ENCODE measurements at places on chromosomes 2 and 18.

DNA sequence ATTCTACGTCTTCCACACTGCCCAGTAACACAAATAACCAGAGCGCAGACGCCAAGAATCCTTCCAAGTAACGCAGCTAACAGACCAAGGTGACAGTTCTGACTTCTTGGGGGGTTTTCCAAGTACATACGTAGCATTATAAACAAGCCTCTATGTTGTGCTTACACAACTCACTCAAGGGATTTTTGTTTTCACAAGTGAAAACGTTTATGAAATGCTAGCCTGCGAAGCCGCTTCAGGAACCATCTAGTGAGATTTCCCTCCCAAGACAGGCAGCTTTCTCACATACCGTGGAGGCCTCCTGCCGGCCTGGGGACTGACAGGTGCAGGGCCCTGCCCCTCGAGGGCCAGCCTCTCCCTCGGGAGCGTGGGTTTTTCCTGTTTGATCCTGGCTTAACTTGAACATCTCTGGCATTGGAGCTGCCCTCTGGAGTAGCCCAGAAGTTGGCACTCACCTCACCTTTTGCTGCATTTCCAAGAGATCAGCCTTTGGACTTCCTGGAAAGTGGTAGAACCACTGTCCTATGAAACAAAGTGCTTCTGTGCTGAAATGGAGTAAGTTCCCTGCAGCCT is 151.1 kb downstream of the MBP start:
- DNase-seq: no peak

DNA sequence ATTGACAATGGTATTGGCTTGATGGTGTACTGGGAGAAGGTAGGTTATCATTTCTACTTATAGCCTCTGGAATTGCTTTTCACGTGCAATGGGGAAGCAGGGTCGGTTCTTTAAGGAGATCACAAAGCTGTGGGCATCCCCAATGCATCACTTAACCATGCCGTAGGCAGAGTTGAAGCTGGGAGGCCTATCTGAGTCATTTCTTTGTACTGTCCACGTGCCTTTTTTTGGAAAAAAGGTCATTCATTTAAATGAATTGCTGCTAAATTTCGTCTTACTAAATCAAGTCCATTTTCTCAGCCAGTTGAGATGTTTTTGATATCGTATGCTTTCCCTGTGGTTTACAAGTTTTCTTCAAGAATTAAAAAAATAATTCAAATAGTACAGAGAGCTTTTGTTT is 17.2 kb upstream of the GYPC start:
- no peak for DNase-seq

DNA sequence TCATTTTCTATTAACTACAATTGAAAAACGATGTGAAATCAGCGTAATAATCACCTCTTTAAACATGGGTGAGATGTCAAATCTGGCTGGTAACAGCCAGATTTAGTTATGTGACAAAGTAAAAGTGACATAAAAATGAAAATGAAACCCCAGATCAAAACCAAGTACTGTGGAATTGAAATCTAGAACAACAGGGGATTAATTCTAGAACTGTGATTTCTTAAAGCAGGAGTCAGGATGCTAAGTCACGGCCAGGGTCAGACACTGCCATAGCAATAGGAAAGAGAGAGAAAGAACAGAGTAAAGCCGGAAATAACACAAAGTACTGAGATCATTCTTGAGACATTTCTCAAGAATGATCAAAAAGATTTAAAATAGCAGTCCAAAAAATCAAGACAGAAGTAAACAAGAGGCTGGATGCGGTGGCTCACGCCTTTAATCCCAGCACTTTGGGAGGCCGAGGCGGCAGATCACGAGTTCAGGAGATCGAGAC is 1183.7 kb upstream of the NXPH2 start:
- DNase-seq: no peak

DNA sequence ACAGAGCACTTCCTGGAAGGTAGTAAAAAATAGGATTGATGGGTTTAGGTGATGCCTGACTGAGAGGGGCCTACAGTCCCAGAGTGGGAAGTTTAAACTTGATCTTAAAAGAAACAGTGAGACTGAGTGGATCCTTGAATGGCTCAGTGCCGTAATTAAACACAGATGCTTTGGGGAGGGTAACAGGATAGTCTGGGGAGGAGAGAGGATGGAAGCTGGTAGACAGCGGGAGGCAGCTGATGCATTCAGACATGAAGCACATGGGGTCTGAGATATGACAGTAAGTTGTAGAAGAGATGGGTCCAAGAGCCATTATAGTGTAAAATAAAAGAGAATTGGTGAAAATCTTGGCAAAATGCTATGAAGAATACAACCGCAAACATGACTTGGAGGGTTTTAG is 54.4 kb downstream of the AOX1 start:
- no peak for DNase-seq

DNA sequence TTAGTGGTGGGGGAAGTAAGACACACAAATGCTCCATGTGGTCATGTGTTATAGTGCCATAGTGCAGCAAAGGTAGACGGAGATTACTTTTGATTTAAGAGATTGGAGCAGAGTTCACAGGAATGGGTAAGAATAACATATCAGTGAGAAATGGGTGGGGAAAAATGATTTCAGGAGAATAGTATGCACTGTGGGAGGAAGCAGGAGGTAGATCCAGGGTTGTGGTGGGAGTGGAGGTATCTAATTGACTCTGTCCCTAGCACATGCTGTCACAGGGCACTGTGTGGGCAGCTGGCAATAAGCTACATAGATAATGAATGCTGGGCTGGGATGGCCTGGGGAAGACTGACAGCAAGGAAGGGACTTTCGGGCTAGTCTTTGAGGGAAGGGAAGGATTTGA is 65.3 kb downstream of the STAT1 start:
- no peak for DNase-seq

DNA sequence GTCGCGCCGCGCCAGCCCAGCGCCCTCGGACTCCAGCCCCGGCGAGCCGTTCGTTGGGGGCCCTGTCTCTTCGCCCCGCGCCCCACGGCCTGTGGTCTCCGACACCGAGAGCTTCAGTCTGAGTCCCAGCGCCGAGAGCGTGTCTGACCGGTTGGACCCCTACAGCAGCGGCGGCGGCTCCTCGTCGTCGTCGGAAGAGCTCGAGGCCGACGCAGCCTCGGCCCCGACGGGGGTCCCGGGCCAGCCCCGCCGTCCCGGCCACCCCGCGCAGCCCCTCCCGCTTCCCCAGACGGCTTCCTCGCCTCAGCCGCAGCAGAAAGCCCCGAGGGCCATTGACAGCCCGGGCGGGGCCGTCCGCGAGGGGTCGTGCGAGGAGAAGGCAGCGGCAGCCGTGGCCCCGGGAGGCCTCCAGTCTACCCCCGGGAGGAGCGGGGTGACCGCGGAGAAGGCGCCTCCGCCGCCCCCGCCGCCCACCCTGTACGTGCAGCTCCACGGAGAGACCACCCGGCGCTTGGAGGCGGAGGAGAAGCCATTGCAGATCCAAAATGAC is 1.4 kb downstream of the PHLPP1 start:
- DNase-seq: peak; percentile 58

Measured in CD4-positive, alpha-beta T cell treated with Interleukin-12 subunit alpha and Interleukin-12 subunit beta, for 1 hour (primary cell).